CD4-positive, alpha-beta T cell treated with Interleukin-2 at 100 ng/mL for 4 hours (primary cell): ENCODE measurements at places on chromosomes 1 and 21.

- no peak for DNase-seq
Measured at GRCh38 chr1:169288011-169288414, 79.6 kb downstream of the NME7 start.

GRCh38 chr1:214184992-214185391, 96.0 kb upstream of the SMYD2 start:
- DNase-seq: no peak

DNA sequence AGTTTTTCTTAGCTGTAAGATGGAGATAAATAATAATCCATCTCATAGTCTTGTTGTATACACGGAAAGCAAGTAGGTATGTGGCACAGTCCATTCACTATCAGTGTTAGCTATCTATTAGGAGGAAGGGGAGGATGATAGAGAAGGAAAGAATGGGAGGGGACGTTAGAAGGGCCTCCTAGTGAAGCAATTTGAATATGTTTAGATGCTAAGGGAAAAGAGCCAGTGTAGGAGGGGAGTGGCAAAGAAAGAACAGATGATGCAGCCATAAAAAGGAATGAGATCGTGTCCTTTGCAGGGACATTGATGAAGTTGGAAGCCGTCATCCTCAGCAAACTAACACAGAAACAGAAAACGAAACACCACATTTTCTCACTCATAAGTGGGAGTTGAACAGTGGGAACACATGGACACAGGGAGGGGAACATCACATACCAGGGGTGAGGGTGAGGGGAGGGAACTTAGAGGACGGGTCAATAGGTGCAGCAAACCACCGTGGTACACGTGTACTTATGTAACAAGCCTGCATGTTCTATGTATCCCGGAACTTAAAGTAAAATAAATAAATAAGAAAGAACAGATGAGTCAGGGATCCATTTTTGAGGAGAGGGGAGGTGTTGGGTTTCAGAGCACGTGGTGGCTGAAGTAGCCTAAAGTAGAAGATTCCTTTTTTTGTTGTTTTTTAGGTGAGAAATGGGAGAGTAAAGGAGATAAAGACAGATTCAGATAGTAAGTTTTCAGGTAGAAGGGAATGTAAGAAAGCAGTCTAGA, 124.1 kb downstream of the POU2F1 start:
- no peak for DNase-seq

GRCh38 chr1:119636491-119637089, 11.5 kb downstream of the ZNF697 start:
- no peak for DNase-seq

- no peak for DNase-seq
Measured at GRCh38 chr1:2636733-2637132, 3.9 kb upstream of the MMEL1 start.
